ENCODE measurements at places on chromosomes 1 and 21.

DNA sequence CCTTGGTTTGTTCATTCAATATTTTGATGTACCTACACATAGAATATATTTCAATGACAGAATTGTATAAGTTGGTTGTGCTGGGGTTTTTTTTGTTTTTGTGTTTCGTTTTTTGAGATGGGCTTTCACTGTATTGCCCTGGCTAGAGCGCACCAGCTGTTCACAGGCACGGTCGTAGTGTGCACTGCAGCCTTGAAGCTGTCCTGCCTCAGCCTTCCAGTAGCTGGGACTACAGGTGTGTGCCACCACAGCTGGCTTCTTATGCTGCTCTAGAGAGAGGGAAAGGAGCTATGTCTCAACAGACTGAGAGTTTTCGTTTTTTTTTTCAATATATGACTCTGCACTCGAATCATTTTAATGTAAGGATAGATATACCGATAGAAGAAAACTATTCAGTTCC lies 102.6 kb downstream of the NTNG1 start:
- no peak for DNase-seq

DNA sequence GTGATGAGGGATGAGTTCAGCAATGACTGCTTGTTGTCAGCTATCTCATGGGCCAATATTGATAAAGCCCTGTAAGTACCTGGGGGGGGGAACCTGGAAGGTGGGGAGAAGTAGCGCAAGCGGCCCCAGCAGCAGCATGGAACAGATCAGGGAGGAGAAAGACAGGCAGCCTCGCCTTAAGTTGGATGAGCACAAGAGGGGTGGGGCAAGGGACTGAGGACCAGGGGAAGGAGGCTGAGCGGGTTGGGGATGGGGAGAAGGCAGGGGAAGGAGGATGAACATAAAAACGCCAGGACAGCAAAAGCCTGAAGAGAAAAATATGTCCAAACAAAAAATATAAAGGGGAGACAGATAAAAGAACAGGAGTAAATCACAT lies 70.6 kb downstream of the ALG14 start:
- no peak for DNase-seq

DNA sequence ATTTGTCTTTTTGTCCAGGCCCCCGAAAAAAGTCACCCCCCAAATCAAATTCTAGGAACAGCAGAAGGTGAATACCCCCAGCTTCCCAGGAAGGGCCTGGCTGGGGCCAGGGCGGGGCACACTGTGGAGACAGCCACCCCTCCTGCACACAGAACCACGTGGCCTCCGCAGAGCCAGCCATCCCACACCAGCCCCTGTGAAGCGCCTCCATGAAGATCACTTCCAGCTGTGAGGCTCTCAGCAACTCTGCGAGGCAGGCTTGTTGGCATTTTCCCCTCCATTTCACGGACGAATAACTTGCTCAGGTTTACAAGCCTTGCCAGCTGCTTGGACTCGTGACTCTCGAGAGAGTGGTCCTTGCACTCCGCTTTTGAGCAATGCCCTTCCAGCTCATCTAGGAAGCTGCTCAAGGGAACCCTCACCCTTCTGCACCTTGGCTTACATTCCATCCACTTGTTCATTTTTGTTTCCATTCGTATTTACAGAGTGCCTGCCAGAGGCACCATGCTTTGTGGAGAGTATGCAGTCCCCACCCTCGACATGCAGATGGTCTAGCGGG lies 48.2 kb downstream of the SYT6 start:
- no peak for DNase-seq

DNA sequence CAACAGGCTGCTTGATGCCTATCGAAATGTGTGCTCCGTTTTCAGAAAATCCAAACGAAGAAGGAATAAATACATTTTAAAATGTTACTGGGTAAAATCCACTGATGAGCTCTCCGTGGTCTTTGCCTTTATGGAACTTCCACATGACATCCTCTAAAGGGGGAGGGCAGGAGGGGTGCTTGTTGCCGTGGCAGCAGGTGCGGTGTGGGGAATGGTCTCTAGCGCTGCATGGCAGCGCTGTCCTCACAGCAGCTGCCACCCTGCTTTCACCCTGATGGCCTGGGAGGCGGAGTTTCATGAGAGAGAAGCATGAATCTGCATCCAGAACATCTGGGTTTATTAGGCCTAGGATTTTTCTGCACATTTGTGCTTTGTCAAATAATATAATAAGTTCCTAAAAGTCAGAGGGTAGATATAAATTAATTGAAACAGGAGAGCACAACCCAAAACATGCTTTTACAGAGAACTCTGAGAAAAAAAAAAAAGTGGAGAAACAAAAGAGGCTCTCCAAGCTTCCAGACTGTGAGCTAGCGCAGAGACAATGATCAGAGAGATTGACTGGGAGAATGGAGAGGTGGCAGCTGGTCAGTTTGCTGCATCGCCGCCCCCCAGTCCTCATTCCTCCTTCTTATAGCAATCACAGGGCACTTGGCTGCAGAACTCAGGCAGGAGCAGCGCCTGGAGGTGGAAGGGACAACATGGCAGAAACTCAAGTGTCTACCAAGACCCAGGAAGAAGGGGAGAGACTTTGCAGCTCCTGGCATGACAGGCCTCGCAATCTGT lies 228.6 kb downstream of the DSCAM start:
- no peak for DNase-seq

- DNase-seq, result no peak
These were observed 15.4 kb downstream of the MOV10 start for GRCh38 chr1:112689842-112690237.

DNA sequence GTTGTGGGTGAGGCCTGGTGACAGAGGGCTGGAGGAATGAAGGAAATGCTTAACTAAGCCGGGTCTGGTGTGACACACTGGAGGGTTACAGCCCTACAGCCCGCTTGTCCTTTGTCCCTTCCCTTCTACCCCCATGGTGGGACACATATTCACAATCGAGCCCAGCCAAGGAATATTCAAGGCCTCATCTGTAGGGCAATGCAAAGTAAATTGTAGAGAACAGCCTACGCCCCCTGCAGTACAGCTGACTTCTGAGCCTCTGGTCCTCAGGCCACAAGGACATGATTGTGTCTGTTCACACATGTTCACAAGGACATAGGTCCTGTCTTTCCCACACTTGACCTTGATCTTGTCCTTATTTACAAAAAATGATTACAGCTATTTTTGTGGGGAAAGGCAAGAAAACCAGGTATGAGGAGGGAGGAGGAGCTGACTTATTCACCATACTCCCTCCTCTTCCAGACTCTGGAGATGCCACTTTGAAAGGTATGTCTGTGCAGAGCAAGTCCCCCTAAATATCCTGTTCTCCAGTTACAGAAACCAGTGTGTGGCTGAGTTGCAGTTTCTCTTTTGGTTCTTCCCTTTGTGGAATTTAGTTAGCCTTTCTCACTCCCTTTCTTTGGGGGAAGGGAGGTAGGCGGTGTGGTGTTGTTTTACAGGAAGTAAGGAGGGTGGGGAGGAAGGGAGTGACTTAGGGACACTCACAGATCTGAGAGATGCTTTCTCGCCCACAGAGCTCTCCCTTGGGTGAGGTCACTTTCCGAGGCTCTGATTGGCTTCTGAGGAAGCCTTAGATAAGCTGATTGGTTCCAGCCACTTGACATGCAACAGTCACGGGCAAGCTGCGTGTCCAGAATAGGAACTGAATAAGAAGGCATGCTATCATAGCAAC lies 14.6 kb downstream of the POLR3GL start:
- DNase-seq, result peak; percentile 95

DNA sequence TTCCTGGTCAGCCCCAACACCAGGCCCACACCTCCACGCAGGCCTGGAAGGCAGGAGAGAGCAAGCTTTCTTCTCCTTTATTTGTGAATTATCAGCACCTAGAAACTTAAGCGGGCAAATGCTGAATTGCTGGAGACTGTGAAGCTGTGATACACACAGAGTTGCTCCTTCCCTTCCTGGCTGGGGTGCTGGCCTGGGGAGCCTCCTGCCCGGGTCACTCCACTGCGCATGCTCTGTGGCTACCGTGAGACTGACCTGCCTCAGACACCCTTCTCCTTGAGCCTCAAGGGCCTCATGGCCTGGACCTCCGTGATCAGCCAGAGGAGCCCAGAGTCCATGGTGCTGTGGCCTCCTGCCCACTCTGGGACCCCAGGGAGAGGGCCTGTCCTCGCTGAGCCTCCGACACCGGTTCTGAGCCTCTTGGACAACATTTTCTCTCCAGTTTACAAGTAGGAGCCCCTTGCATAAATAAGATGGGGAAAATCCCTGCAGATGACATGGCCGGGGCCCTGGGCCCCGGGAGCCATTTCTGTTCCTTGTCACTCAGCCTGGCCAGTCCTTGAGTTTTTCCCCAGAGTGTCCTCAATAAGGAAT lies 18.0 kb downstream of the AGPAT3 start:
- no peak for DNase-seq

DNA sequence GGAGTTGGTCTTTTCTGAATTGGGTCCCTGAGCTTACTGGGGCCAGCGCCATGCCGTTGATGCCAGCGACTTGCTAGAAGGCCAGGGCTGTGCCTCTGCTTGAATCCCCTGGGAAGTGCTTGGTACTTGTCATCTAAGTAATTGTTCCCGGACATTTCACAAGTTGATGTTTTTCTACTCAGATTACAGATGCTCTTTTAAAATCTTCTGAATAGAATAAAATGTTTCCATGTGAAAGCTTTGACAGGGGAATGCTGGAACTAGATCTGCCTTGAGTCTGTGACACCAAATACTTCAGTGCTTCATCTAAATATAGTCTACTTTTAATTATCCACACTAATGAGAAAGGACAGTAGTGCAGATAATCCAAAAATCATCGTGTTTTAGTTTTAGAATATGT lies 38.3 kb downstream of the PTGFRN start:
- DNase-seq, result no peak

GRCh38 chr21:45590246-45590725 lies 48.0 kb upstream of the SLC19A1 start:
- no peak for DNase-seq

DNA sequence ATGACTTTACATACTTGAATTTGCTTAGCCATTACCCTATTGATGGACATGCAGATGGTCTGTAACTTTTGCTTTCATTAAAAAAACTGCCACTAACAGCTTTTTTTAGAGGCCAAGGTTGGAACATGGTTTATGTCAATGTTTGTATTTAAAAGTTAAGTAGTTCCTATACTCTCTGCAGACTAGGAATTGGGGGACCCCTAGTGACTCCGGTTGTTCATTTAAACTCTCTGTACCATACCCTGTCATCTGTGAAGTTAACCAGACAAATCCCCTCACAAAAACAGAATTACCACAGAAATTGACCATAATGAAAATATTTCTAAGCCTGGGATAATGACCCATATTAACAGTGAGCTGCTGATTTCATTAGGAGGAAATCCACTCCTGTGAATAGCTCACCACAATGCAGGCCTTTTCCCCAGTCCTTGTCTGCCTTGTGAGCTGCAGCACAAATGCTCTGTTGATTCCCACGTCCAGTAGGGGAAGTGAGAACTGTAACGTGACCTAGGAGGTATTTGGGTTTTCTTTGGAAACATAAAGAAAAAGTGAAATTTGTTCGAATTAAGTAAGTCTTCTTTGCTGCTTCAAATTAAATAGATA lies 30.2 kb upstream of the CD101 start:
- no peak for DNase-seq

DNA sequence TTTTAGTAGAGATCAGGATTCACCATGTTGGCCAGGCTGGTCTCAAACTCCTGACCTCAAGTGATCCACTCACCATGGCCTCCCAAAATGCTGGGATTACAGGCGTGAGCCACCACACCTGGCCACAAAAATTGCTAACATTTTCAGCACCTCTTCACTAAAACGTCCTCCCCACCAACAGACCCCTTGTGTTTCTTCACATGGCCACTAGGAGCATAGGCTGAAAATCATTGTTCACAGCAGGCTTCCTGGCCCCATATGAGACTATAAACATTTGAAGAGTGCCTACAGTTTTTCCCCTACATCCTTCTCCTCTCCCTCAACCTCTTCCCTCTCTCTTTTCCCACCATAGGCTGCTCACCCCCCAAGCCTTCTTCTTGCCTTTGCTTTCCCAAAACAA lies 28.0 kb upstream of the SFPQ start:
- DNase-seq, result no peak

GRCh38 chr21:38790961-38791360 lies 14.8 kb upstream of the ETS2 start:
- no peak for DNase-seq

DNA sequence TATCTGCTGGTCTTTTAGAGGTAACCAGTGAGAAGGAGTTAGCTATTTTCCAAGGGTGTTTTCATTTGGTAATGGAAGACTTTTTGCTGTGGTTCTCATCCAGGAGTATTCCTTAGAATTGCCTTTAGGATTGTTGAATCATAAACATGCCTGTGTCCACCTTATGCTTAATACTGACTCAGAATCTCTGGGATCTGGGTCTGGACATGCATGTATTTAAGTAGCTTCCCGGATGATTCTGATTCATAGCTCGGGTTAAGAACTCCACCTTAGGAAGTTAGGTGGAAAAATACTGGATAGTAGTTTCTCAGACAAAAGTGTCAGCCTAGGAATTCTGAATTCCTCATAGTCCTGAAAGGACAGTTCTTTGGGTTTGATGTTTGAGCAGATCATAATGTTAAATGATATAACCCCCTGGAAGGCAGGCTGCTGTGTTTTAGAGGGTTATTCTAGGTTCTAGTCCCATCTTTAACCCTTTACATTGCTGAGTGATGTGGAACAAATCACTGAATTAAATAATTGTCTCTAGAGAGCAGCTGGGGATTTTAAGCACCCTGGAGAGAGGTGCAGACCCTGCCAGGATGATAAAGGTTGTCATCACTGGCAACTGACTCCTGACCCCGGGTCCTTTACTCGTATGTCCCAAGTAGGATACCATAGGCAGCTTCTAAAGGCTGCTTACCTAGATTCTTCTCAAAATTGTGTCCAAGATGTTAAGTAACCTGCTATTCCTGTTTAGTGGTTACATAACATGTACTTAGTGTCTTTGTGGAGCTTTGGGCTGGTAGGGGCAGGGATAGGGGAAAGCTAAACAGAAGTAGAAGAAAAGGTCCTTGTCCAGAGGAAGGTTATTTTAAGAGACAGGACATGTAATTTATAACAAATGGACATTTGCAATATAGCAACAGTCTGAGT lies 14.5 kb upstream of the C4BPB start:
- DNase-seq, result no peak

GRCh38 chr21:41121785-41122415 lies 46.1 kb upstream of the BACE2 start:
- peak; percentile 87 for DNase-seq

GRCh38 chr1:59039551-59039950 lies 255.7 kb upstream of the JUN start:
- no peak for DNase-seq

DNA sequence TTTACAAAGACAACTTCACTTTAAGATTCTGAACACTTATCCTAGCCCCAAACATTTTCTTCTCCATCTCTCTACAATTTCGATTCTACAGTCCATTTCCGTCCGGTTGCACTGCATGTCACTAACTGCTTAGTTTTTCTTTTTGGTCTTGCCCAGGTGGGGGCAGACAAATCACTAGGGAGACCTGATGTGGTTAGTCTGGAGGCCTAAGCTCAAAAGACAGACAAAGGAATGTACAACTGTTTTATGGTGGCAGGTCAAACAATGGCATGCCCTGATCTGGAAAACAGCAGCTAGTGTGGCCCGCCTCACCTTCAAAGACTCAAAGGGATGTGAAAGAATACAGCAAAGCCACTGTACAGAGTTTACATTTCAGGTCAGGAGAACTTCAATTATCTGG lies 3.8 kb downstream of the ETV3 start:
- DNase-seq, result no peak
